ENCODE measurements at places on chromosomes 7 and 10. TPM values are rescaled to one million over a fixed set of nuclear protein-coding genes. Genes with fewer than 3 reads are reported as not detected.

Gene CAMK1D
- 0.94 TPM for total RNA-seq

Gene TUBB8
- total RNA-seq = not detected

Gene FEZF1
- not detected for total RNA-seq

Gene PLA2G12B
- total RNA-seq = not detected

Gene MCM10
- 0.34 TPM for total RNA-seq

Gene COL17A1
- 0.94 TPM for total RNA-seq

Gene GPC2
- 1.5 TPM for total RNA-seq

Gene SLC26A5
- total RNA-seq = not detected

Gene FZD8
- total RNA-seq = 6.0 TPM

Gene FOXP2
- 4.2 TPM for total RNA-seq

Gene MYO3A
- not detected for total RNA-seq

Gene ZNF12
- total RNA-seq = 11.1 TPM

Gene SVIL
- total RNA-seq = 122 TPM

Gene EVX1
- total RNA-seq = not detected

Gene BTBD16
- total RNA-seq = not detected

Gene INA
- total RNA-seq = 0.47 TPM

Gene VSTM2A
- total RNA-seq = not detected

Gene ST8SIA6
- not detected for total RNA-seq

Gene SEMA3E
- 0.79 TPM for total RNA-seq

Gene SPAM1
- total RNA-seq = not detected

Gene TRIL
- total RNA-seq = 2.1 TPM

Gene INHBA
- total RNA-seq = 7.9 TPM

Gene CYP2E1
- 0.52 TPM for total RNA-seq

Gene FBXO24
- total RNA-seq = 0.47 TPM

Gene ZNF736
- 8.8 TPM for total RNA-seq

Gene ANKRD30A
- total RNA-seq = not detected

Gene AASS
- 22.4 TPM for total RNA-seq

Gene TSPAN33
- 0.16 TPM for total RNA-seq

Gene TWNK
- 3.0 TPM for total RNA-seq

Gene ZPBP
- total RNA-seq = not detected

Gene SLC29A3
- 1.4 TPM for total RNA-seq

Gene FGL2
- 170 TPM for total RNA-seq

Gene PARD3
- total RNA-seq = 38.4 TPM

Measured in bronchial smooth muscle cell (primary cell).